ENCODE measurements at places on chromosomes 2 and 18.

DNA sequence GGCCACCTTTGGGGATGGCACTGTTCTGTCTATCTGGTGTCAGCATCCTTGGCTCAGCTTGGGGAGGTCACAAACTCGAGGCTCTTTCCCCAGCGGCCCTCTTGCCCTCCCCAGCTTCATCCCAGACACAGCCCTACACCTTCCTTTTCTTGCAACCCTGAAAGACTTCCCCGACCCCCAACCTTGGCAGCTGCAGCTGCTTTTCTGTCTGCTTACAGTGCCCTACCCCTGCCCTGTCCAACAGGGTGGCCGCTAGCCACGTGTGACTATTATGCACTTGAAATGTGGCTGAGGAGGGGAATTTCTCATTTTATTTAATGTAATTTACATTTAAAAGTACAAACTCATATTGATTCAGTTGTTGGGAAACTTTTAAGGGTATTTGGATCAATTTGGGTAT, 41.3 kb downstream of the NGEF start:
- no peak for DNase-seq

GRCh38 chr18:14933964-14934363, 186.0 kb downstream of the ANKRD30B start:
- no peak for DNase-seq

DNA sequence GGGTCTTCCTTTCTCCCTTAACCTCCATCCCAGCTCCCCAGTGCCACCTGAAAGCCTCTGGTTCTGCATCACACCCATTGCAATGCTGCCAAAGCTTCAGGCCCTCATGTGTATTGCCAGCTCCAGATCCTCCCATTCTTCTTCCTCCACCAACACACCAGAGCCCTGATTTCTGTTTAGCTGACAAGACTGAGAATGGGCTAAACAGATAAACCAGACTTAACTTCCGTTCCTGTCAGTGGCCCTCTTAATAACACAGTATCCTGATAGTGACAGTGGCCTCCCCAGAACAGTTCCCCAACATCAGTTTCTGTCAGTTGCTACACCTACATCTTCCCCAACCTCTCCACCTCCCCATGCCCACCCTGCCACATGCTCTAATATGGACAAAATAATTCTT, 31.3 kb upstream of the C1D start:
- no peak for DNase-seq

DNA sequence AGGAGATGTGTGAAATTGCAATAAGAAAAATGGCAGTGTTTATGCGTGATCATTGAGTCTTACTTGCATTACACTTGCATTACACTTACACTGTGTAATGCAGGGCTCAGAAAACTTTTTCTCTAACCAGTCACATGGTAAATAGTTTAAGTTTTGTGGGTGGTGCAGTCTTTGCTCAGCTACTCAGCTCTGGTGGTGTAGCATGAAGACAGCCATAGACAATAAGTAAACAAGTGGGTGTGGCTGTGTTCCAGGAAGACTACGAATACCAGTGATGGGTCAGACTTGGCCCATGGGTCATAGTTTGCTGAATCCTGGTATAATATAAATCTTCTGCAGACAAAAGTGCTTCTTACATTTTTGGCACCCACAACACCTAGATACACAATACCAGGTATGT, 115.6 kb upstream of the CYP1B1 start:
- no peak for DNase-seq

- DNase-seq = no peak
Observed at GRCh38 chr2:235005023-235005422, 53.2 kb downstream of the SH3BP4 start.

DNA sequence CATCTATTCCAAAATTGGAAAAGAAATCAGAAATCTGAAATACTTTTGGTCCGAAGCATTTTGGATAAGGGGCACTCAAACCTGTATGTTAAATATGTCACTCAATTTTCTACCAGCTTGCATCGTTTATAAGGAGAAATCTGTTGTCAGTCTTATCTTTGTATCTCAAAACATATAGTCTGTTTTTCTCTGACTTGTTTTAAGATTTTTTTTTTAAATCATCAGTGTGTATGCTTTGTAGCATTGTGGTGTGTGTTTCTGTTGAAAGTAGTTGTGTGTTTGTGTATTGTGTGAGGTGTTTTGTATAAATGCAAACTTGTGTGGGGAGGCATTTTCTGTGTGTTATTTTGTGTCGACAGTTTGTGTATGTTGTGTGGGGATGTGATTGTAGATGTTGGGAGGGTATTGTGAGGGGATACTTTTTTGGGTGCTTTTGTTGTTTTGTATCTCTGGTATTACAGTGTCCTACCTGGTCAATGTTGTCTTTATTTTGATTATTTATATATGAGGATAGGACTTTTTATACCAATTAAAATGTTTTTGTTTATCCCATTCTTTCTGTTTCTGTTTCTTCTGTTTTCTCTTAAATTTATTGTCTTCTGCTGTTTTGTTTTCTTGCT, 30.9 kb downstream of the SMCHD1 start:
- no peak for DNase-seq

GRCh38 chr2:61426267-61426897, 44.5 kb downstream of the USP34 start:
- DNase-seq = peak; percentile 26

GRCh38 chr2:205698286-205699268, 16.3 kb downstream of the NRP2 start:
- no peak for DNase-seq

DNA sequence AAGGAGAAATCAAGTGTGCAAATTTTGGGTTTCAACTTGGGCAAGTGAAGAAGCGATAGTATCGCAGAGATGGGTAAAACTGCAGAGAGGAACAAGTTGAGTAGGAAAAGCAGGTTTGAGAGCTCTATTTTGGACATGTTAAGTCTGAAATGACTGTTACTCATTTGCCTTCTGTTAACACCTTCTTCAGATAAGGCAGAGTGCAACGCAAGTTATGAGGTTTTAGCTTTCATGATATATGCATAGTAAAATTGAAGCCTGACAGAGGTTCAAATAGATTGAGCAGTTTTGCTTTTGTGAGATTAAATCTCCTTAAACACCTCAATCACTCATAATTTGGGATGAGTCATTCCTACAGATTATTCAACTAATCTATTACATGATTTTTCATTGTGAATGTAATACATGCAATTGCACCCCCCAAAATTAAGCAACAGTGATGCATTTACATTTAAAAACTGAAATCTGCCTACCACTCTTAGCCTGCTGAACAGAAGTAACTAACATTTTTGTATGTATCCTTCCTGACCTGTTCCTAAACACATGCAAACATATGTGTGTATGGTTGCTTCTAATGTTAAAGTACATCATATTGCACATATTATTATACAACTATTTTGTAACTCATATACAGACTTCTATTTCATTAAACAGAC, 575.4 kb downstream of the ARHGAP15 start:
- DNase-seq = no peak

- DNase-seq = no peak
Observed at GRCh38 chr2:64442801-64443429, 11.0 kb upstream of the LGALSL start.

- DNase-seq = no peak
Observed at GRCh38 chr2:176830362-176830761, 382.2 kb upstream of the HNRNPA3 start.

DNA sequence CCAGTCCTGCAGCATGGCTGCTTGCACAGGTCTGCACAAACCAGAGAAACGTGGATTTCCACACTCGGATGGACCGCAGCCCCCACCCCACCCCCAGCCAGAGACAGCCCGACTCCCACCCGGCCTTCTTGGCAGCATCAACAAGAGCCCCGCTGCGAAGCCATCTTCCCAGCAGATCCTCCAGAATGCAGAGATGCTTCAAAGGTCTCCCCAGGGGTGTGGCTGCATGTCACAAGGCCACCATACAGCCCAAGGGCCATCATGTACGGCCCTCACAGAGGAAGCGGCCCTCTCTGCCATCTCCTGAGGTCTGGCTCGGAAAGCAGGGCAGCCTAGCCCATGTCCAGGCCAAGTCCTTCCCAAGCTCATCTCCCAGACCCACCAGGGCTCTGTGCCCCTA, 11.5 kb downstream of the DNMT3A start:
- no peak for DNase-seq

DNA sequence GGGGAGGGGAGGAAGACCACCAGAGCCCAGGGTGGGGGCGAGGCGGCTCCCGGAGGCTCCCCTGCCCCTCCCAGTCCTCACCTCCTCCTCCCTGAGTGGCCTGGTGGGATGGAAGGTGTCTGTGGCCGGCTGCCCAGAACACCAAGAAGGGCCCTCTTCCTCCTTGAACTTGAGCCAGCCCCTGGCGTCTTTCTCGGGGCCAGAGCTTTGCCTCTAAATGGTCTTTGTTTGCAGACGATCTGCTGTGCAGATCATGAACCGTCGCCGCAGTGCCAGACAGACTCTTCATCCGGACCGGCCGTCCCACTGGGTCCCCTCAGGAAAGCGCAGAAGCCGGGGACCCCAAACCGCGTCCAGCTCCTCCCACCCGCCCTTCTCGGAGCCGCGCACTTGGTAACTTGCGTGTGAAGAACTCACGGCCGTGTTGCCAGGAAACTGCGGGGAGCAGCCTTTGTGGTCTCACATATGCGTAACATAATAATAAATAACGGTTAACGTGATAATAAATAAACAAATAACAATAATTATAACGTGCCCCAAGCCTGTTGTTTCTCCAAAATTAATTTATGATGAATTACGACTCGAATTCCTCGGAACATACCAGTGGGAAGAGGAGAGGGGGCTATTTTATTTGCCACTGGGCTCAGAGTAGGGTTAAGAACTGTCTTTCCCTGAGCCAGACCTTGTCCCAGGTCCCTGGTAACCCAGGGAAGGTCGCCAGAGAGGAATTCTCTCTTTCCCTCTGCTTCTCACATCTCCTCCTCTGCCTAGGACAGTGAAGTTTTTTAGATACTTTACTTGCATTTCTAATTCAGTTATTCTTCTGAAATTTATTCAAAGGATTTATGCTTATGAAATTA, 41.0 kb downstream of the PTGR3 start:
- no peak for DNase-seq
